ENCODE measurements at places on chromosomes 4 and X. TPM values are rescaled to one million over a fixed set of nuclear protein-coding genes. Genes with fewer than 3 reads are reported as not detected.

The SRPX2 gene
- total RNA-seq, result 15.2 TPM

The CFAP99 gene
- not detected for total RNA-seq

The CT45A6 gene
- total RNA-seq, result not detected

The TLR8 gene
- 0.17 TPM for total RNA-seq

The ADH1A gene
- not detected for total RNA-seq

The EOLA2 gene
- total RNA-seq, result 49.2 TPM

The LGI2 gene
- total RNA-seq, result 0.55 TPM

The ZFP92 gene
- 0.38 TPM for total RNA-seq

The NEXMIF gene
- total RNA-seq, result 1.5 TPM

The HSD17B13 gene
- 0.49 TPM for total RNA-seq

GRCh38 chrX:73076838-73077237 lies 2.5 kb downstream of the PABPC1L2A start:
- no peak for DNase-seq

DNA sequence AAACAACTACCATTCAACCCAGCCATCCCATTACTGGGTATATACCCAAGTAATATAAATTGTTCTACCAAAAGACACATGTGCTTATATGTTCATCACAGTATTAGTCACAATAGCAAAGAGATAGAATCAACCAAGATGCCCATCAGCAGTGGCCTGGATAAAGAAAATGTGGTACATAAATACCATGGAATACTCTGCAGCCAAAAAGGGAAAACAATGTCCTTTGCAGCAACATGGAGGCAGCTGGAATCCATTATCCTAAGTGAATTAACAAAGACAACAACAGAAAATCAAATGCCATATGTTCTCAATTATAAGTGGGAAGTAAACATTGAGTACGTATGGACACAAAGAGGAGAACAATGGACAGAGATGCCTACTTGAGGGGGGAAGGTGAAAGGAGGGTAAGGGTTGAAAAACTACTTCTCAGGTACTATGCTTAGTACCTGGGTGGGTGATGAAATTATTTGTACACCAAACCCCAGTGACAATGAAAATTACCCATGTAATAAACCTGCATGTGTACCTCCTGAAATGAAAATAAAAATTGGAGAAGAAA lies 632.1 kb upstream of the AADAT start:
- DNase-seq, result no peak

DNA sequence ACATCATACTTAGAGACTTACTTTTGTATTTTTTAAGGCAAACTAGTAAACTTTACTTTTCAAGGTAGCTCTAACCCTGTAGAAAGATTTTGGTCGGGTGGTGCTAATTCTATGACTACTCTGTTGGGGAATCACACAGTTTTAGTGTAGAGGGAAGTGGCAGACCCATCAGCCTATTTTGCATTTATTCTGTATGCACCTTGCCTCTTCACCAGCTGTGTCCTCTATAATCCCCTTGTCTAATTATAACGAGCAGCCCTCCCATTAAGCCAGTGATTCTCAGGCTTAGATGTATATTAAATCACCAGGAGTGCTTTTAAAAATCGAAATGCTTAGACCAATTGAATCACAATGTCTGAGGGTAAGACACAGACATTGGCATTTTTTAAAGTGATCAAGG lies 78.1 kb downstream of the GALNT7 start:
- DNase-seq, result no peak

- DNase-seq, result no peak
Measured at GRCh38 chr4:40199999-40200874, 3.4 kb downstream of the RHOH start.

DNA sequence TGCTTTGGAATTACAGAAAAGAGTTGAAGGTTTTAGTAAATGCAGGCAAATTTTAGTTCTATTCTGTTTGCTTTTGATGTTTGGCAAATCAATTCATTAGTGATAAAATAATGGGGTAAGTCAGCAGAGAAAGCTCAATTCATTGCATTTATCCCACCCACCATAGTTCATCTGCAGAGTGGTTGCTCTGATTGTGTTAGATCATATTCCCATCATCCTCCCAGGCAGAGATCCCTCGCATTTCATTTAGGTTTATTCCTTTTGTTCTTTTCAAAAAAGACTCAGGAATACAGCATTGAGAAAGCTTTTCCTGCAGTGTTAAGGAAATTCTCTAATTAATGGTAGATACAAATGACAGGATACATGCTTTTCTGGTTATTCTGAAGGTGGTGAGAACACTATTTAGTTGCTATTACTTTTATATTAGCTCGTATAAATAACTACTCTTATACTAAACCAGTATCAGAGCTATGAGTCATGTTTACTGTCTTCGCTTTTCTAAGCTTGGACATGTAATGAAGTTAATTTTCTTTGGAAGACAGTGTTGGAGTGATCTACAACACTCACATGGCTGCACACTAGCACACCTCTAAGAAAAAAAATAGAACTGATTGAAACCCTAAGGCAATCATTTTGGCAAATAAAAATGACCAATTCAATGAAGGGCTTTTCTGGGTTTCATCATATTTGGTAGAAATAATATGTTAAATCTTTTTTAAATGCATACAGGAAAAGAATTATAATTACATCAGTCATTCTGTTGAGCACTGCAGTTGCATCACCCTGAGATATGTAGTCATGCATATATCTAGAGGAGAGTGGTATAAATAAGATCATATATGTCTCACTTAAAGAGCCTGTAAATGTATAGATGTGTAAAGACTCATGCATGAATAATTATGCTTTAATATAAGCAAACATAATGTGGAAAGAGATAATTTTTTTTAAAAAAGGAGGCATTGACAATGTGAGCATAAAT lies 351.6 kb downstream of the PCDH7 start:
- DNase-seq, result no peak

GRCh38 chr4:96063639-96064038 lies 223.7 kb downstream of the PDHA2 start:
- no peak for DNase-seq

GRCh38 chr4:95288552-95288951 lies 260.2 kb downstream of the UNC5C start:
- no peak for DNase-seq

DNA sequence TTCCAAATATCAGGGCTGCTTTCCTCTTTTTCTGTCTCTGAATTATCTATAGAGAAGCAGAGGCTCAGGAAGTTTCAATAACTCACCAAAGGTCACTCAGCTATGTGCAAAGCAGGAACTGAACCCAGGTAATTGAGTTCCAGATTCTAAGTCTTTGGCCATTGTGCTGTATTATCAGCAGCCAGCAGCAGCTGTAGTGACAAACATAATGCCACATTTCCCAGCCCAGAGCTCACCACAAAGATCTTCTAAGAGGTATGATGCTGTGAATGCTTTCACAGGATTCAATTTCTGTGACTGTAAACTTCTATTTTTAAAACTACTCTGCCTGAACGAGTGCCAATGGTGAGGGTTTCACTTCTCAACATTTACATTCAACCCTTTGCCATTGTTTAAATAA lies 56.4 kb downstream of the SPOCK3 start:
- DNase-seq, result no peak

- DNase-seq, result no peak
Measured at GRCh38 chr4:173076903-173077634, 91.5 kb upstream of the GALNT7 start.

DNA sequence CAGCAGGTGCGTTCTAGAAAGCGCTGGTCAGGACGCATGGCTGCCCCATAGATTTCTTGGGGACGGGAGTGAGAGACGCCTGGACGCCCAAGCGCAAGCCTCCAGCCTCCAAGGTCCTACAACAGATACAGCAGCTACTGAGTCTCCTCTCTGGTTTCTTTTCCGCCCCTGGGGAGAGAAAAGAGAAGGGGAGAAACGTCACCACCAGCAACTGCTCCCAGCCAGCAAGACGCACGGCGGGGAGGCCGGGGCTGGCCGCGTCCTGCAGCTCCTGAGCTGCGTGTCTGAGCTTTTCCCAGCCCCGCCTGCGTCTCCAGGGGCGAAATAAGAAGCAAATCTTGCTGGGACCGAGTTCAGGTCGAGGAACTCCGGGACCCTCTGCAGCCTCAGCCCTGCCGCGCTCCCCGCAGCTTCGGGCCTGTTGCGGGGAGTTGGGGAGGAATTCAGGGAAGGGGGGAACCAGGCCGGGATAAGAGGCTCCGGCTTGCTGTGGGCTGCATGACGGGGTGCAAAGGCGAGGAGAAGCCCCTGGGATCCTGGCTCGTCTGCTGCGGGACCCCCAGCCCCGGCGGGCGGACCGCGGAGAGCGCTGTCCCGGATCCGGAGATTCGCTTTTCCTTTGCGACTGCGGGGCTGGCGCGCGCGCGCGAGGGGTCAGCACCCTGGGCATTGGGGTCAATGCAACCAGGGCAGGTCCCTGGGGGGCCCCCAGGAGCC lies 6.8 kb upstream of the SHOX start:
- DNase-seq, result peak; percentile 47

DNA sequence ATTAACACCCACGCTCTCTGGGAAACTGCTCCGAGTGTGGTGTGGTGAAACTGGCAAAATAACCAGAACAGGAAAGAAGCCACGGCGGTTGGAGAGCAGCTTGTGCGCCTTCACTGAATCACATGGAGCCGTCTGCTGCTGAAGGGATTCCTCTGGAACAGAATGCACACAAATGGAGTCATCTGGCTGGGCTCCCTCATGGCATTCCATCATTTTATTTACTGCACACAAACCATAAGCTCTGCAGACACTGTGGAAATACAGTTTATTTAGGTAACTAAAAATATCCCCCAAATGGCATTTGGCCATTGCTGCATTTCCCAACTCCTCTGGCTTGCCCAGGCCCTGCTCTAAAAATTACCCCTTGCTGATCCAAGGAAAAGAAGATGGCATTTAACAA lies 187.0 kb upstream of the S100G start:
- DNase-seq, result no peak

DNA sequence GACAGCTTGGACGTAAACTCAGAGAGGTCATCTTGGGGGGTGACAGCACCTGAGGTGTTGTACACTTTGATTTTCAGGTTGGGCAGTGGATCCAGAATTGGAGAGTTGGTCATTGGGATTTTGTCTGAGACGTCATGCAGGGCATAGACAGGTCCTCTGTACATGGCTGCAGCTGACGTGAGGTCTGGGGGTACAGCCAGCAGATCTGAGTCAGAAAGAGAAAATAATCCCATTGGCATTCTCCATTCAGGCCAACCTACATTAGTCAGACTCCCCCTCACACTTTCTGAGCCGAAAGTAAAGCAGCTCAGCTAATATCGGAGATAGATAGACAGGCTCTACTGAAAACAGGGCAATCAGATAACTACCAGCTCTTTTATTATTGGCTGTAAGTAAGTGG lies 329.7 kb downstream of the UNC5C start:
- DNase-seq, result no peak

DNA sequence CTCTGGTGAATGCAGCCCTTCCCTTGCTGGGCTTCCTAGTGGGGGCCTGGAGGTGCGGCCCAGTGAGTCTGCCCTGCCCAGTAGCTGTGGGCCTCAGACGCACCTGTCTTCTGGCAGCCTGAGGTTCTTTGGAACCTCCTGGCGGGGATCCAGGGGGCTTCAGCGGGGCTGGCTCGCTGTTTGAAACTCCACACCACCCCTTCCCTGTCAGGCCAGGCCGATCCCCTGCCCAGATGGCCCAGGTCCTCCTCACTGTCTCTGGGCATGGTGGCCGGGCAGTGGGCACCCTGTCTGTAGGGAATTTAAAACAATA lies 10.7 kb upstream of the NKX1-1 start:
- no peak for DNase-seq

DNA sequence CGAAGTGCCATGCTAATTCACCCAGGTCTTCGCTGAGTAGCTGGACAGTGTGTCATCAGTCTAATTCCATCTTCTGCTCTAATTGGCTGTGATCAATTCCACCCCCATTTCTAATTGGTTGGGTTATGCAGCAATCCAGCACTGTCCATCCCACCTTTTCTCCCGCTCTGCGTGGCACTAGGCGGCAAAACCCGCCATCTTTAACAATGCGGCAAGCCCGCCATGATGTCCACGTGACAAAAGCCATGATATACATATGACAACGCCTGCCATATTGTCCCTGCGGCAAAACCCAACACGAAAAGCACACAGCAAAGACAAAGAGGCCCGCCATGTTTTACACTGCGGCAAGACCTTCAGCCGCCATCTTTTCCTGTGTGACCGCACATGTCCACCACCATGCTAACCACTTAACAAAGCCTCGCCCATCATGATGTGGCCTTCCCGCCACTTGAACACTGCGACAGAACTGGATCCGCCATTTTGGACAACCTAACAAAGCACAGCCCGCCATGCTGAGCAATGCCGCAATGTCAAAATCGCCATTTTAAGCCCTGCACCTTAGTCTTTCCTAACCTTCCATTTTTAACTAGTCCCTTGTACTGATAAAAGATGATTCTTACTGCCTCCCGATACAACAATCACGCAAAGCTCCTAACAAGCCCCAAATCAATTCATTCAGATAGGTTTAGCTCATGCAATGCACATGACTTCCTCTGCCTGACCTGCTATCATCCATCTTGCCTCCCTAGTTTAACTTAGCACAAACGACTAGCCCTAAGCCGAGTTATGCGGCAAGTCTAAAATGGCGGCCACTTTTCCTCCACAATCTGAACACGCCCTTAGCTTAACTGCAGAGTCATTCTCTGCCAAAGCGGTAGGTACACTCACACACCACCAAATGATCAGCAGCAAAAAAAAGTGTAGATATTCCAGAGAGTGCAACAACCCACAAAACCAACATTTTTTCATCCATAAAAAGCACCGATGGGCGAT lies 288.3 kb downstream of the CHIC1 start:
- no peak for DNase-seq

GRCh38 chrX:44227991-44228390 lies 115.5 kb downstream of the EFHC2 start:
- no peak for DNase-seq

Measured in suprapubic skin (tissue), 4 donors.